Stimulated activated CD4-positive, alpha-beta T cell treated with anti-CD3 and anti-CD28 coated beads, Interleukin-12 subunit alpha, Interleukin-12 subunit beta, amount 100 ng/mL, for 4 hours (primary cell): ENCODE measurements at places on chromosomes 16 and 17.

DNA sequence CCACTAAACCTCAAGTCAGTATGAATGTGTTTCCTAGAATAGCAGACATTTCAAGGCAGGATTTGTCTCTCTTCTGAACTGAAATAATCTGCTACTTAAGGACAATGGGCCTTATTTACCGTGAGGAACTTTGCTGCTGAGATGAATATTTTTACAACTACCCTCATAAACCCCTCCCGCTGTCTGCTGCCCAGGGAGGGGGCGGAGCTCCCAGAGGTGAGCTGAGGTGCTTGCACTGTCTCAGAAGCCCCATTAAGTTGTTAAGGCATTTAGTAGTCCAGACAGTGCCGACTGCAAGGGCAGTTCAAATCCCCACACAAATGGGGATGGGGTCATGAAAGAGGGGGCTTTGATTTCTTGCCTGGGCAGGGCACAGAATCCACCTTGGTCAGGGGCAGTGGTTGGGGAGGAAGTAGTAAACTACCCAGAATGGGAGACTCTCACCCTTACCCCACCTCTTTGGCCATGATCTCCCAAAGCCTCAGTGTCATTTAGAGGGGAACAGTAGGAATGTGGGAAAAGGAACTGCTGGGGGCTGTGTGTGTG is 19.2 kb downstream of the HNF1B start:
- no peak for DNase-seq

DNA sequence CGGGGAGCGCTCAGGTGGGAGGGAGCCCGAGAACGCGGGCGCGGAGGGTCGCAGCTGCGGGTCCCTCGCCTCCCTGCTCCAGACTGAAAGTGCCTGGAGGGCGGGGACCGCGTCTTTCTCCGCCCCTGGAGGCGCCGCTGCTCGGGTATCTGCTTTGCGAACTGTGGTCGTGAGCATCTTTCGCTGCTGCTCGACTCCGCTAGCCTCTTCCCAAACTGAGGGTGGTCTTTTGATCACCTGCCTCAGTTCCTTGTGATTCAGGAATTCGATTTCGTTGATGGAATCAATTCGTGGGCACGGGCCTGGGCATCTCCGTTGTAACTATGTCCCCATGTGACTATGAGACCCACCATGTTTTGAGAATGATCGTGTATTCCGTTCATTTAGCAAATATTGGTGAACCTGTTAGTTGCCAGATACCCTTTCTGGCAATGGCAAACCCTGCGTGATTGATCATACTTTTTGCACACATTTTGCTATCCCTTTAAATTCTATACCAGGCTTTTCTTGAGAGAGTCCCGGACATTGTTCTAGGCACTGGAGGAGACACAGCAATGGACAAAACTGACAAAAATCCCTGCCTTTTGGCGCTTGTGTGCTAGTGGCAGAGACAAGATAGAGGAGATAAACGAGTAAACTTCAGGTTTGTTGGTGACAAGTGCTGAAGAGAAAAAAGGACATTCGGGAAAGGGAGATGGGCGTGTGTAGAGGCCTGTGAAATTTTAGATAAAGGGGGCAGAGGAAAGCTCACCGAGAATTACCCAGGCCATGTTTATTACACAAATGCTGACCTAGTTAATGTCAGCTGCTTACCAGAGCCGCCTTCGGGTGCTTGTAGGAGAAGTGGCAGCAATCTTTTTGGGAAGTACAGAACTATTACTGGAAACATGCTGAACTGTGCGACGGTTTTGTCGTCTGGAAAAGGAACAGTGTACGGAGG is 948 bp downstream of the UTP18 start:
- DNase-seq = no peak

DNA sequence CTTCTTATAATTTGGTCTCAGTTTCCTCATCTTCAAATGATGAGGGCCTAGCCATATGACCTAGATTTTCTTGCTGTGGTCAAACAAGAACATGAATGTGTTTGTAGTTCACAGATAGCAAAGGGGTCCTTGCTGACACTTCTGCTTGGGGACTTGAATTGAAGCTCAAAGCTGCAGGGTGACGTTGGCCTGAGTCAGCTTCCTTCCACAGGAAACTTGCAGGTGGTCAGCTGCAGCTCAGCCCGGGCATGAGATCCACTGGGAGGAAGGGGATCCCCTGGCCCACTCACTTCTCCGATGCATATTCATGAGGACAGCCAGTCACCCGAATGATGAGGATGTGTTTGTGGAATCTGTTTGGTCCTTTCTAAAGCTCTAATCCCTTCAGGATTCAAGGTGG is 42.6 kb upstream of the AXIN2 start:
- no peak for DNase-seq

DNA sequence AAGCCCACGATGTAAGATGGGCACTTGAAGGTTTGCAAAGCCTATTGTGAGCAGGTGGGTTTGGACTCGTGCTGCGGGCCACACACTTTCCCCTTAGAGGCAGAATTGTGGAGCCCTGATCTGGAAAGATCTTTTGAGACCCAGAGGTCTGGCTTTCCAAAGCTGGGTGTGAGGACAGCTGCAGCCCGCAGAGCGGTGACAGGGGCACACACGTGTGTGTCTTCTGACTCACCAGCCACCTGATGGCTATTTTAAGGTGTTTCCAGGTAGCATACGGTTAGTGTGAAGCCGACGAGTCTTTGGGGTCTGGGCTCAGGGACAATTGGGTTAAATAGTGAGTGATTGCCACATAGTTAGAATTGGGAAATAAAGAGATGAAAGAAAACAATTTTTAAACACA is 108.9 kb upstream of the GSE1 start:
- no peak for DNase-seq

- DNase-seq = peak; percentile 67
These were observed 13.4 kb upstream of the SULT1A1 start for GRCh38 chr16:28623172-28623711.

GRCh38 chr17:75490173-75490743 is 25.1 kb downstream of the CASKIN2 start:
- DNase-seq = no peak

DNA sequence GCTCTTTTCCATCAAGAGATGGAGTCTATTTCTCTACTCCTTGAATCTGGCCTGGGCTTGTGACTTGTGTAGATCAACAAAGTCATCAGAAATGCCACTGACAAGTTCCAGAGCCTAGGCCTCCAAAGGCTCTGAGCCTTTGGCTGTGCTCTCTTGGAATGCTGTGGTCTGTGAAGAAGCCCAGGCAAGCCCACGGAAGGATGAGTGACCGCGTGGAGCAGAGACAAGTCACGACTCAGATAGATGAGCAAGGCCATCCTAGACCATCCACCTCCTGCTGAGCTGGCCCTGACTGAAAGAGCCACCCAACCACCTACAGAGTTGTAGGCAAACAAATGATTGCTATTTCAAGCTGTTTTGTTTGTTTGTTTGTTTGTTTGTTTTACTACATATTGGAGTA is 11.6 kb upstream of the ICAM2 start:
- no peak for DNase-seq

DNA sequence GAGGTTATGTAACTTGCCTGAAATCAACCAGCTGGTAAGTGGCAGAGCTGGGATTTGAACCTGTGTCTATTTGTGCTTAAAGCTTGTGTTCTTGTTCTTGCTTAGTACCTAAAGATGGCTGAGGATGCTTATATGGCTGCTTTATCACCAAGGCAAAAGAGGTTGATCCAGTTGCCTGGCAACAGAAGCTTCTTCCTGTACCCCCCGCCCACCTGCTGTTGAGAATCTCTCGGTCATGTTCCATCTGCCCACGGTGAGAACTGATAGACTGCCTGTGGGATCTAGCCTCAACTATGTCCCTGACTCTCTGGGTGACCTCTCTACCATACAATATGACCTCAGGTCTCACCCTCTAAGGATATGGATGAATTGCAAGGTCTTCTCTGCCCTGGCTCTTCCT is 60.7 kb downstream of the ABCC6 start:
- no peak for DNase-seq

DNA sequence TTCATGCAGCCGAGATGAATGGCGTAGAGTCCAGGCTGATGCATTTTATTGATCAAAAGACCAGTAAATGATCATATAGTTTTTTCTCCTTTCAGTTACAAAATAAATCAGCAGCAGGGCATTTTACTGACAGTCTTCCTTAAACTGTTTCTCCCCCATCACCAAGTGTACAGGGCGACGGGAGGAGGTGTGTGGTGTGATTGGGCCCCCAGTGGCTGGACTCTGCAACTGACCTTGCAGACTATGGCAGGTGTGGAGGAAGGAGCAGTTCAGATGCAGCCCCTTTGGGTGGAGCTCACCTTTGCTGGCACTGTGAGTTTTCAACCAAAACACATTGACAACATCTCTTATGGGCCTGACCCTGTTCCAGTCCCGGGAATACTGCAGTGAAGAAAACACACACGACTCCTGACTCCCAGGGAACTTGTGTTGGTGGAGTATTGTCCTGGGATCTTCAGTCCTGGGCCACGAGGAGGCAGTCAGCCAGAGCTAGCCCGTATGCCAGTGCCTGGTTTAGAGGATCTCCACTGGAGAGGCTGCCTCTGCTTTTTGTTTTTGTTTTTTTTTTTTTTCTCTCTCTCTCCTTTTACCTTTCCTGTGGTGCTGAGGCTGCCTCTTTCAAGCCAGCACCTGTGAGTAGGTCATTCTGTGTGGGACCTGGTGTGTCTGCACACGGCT is 29.8 kb downstream of the KIAA0513 start:
- no peak for DNase-seq

- DNase-seq = no peak
These were observed 16.8 kb downstream of the ZNF750 start for GRCh38 chr17:82823004-82823403.

DNA sequence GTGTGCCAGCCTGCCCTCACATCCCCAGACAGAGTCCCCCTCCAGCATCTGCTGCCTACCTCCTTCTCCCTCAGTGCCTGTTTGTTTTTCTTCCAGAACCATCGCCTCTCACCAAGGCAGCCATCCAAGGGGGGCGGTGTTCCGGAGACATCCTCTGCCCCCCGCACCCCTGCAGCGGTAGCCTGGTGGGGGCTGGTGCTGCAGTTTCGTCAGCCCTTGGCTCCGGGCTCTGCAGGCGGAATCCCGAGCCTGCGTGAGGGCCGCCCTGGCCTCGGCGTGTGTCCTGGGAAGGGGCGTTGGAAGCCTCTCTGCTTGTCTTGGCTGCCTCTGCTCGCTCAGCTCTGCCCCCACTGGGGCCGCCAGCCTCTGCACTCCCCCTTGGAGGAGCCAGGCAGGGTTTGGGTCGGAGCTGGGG is 126.0 kb upstream of the CIBAR2 start:
- no peak for DNase-seq

- DNase-seq = peak; percentile 74
These were observed 2.6 kb upstream of the GRIN2C start for GRCh38 chr17:74862108-74862901.

- DNase-seq = no peak
These were observed 6.0 kb upstream of the RCVRN start for GRCh38 chr17:9911089-9911488.

- no peak for DNase-seq
These were observed 3.1 kb downstream of the SEPTIN1 start for GRCh38 chr16:30379158-30379783.

GRCh38 chr16:83343935-83344366 is 463.8 kb upstream of the HSBP1 start:
- no peak for DNase-seq

GRCh38 chr17:21186399-21187187 is 27.4 kb downstream of the TMEM11 start:
- no peak for DNase-seq

- no peak for DNase-seq
These were observed 65.1 kb upstream of the METRNL start for GRCh38 chr17:83014297-83014696.

GRCh38 chr17:17693253-17694168 is 12.3 kb downstream of the RAI1 start:
- DNase-seq = no peak

- no peak for DNase-seq
These were observed 92.2 kb downstream of the HS3ST3A1 start for GRCh38 chr17:13509527-13509926.

GRCh38 chr16:28321700-28322411 is 29.5 kb downstream of the SBK1 start:
- DNase-seq = peak; percentile 51

- DNase-seq = no peak
These were observed 68.1 kb downstream of the GSG1L start for GRCh38 chr16:27995378-27995777.

- no peak for DNase-seq
These were observed 103.3 kb downstream of the ABCC6 start for GRCh38 chr16:16120044-16120381.

GRCh38 chr17:50129728-50130558 is at the start of gene SAMD14:
SAMD14 (minus strand) TSS chr17:50130160; CDS start chr17:50124959, 5,201 bp downstream.
- peak; percentile 36 for DNase-seq

DNA sequence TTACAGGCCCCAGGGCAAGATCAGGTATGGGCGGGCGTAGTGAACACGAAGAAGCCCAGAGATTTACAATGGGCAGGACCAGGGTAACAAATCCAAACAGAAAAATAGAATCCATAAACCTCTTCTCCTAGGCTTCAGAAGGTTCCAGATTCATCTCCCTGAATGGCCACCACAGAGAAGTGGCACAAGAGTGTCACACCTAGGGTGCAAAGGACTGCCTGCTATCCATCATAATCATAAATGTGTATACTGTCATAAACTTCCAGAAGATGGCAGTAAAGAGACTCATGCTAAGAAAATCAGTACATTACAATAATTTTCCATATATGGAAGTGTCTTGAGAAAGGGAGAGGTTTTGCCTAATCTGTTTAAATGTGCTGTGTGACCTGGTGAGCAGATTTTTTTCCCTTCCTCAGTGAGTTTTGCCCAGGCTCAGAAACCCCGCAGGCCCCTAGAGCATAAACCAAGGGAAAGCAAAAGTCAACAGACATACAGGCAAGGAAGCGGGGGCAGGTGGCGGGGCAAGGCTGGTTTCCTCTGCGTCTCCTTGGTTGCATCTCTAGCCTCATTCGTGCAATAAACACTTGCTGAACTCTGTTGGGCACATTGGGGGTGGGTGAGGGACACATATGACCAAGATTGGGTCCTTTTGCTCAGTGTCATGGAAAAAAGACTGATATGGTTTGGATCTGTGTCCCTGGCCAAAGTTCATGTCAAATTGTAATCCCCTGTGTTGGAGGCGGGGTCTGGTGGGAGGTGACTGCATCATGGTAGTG is 92.0 kb upstream of the CDH5 start:
- no peak for DNase-seq

GRCh38 chr16:74771656-74772315 is 2.8 kb downstream of the FA2H start:
- no peak for DNase-seq

DNA sequence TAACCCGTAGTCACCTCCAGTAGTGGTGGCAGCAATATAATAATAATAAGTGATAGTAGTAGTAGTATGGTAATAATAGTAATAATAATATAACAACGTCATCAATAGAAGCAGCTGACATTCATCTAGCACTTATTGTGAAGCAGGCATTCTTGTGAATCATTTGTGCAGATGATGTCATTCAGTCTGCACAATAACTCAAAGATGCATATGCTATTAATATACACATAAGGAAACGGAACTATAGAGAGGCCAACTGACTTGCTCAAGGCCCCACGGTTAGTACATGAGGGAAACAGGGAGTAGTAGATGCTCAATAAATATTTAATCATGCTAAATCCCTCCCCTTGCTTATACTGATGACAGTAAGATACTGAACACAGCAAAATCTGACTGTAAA is 35.4 kb upstream of the GAN start:
- DNase-seq = no peak
